Amniotic epithelial cell (primary cell): ENCODE measurements at places on chromosomes 3 and 15.

DNA sequence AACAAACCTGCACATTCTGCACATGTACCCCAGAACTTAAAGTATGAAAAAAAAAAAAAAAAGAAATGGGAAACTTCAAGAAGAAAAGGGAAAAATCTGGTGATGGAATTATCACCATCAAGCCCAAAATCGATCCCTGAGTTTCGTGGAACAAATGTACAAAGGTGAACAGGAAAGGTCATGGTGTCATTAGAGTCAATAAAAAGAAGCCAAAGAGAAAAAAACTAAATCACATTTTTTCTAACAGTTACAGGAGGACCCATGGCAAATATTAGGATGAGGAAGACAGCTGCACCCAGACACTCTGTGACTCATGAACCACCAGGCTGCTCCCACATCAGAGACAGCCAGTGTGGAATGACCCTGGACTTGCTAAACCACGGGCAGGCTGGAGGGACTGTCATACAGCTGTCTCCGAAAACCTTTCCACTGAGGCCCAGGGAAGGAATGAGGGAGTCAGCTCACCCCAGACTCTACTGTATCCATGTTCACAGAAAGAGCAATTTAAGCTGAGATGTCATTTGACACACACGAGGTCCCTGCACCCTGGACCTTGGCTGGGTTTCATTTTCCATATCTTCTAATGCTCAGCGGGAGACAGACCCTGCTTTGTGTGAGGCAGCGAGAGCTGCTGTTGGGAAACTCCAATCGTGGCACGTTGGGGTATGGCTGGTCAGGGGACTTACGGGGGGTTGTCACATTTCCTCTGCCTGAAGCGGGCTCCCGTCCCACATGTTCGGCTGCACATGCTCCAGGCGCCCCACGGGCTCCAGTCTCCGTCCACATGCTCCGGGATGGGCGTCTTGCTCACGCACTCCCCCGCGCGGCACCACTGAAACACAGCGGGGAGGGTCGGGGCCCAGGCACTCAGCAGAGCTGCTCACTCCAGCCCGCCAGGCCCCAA, 210.2 kb downstream of the ADAMTS17 start:
- DNase-seq = peak; percentile 34

GRCh38 chr15:67048281-67049279, 16.8 kb upstream of the SMAD3 start:
- DNase-seq = peak; percentile 99

DNA sequence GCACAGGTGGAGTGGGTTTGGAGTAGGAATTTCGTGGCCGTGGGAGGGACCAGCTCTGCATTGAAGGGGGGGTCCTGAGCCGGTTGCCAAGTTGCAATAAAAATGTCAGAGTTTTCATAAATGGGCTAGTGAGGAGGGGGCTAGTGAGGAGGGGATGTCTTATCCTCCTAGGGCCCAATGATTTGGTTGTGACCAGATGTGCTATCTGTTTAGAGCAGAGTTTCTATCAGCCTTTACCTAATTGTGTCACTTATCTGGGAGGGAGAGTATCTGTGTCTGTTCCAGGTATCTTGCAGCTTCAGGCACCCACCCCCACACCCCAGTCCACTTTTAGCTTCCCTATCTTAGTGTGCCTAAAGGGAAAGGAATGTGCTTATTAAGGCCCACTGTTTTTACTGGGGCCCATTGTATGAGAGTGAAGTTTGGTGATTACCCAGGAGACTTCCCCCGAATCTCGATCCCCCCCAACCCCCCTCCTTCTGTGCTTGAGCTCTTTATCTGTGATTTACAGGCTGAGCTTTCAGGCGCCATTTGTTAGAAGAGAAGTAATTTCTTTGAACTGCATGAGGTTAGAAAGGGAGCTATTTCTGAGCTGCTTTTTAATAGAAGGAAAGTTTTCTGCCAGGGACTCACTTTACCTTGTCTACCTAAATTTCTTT, 42.6 kb downstream of the PPCDC start:
- DNase-seq = peak; percentile 76

DNA sequence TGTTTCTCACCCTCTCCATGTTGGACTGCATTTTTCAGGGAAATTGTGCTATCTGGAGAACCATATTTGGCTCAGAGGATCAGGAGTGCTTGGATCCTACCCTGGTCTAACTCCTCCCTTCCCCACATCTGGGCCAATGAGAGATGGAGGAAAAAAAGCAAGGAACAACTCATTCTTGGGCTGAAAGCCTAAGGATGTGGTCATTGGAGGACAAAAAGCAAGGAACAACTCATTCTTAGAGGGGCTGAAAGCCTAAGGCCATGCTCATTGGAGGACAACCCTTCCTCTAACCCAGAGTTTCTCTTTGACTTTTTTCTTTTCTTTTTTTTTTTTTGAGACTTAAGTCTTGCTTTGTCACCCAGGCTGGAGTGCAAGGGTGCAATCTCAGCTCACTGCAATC, 48.6 kb upstream of the CHRNB4 start:
- no peak for DNase-seq

DNA sequence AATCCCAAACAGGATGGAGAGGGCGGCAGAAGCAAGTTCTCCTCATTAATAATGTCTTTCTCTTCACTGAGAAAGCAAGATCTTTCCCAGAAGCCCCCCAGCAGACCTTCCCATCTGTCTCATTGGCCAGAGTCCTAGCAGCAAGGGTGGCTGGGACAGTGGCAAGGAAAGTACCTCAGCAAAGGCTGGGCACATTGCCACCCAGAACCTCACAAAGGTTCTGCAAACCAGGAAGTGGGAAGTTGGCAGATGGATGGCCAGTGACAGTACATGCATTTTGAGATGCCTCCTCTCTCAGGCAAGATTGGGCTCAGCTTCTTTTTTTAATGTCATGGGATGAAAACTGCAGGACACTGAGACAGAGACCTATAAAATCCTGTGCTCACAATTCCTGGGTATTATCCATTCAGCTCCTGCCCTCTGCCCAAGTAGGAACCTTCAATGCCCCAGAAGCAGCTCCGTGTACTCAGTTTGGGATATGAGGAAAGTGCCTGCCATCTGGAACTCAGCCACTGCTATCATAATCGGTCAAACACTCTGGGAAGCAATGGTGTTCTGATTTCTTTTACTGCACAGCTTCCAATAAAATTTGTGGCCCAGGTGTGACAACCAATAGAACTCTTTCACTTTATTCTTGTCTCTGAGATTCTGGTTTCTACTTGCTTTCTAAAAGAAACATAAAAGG, 25.5 kb downstream of the DPH3 start:
- DNase-seq = no peak

DNA sequence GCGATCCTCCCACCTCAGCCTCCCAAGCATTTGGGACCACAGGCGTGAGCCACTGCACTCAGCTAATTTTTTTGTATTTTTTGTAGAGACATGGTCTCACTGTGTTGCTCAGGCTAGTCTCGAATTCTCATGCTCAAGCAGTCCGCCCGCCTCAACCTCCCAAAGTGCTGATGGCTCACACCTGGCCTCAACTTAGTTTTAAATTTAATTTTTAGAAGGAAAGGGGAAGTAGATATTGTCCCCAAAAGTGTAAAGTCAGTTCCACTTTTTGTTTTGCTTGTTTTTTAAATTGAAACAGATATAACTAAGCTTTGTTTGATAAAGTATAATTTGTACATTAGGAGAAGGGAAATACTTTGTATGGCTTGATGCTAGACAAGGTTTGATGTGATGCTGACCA, 31.3 kb upstream of the NFKBIZ start:
- no peak for DNase-seq

GRCh38 chr3:51710631-51711351, 3.9 kb downstream of the GRM2 start:
- no peak for DNase-seq

DNA sequence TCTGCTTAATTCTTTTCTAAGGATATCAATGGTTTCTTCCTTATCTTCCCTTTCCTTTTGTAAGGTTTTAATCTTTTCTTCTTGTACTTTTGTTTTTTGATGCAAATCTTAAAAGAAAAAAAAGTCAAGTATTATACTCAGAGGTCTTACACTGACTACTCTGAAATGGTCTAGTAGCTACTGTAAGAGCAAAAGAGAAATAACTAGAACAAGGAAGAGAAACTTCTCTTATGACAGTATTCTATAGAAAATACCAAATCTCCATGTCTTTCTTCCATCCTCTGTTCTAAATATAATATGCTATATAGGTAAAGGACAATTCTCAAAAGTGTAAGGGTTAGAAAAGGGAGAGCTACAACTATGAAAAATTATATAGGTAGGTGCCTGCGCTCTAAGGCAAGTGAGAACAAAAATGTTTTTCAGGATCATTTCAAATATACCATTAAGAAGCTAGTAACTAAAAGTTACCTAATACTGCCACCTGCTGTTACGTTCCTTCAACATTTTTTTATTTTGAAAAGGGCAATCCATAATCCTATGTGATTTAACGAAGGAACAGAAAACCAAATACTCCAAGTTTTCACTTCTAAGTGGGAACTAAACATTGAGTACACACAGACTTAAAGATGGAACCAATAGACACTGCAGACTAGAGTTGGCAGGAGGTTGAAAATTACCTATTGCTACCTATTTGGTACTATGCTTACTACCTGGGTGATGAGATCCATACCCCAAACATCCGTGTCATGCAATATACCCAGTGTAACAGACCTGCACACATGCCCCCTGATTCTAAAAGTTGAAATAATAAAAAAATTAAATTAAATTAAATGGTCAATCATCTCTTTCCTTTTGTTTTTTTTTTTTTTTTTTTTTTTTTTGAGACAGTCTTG, 36.7 kb downstream of the CIP2A start:
- DNase-seq = peak; percentile 50

GRCh38 chr3:72247645-72248388, 462.9 kb upstream of the PROK2 start:
- DNase-seq = no peak

DNA sequence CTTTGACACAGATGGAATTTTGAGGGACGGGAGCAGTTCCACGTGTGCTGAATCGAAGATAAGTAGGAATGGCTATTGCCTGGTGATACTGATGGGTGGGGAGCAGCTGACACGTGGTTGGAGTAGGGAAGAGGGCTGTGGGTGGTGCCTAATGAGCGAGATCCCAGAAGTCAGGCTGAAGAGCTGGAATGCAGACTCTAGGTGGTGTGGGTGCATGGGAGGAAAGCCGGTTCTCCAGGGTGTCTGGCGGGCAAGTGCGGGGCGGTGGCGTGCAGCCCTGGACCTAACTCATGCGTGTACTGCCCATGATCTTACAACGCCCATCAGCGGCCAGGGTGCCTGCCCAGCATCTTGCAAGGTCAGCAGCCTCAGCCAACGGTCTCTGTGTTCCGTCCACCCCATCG, 63.1 kb downstream of the ARNT2 start:
- no peak for DNase-seq

DNA sequence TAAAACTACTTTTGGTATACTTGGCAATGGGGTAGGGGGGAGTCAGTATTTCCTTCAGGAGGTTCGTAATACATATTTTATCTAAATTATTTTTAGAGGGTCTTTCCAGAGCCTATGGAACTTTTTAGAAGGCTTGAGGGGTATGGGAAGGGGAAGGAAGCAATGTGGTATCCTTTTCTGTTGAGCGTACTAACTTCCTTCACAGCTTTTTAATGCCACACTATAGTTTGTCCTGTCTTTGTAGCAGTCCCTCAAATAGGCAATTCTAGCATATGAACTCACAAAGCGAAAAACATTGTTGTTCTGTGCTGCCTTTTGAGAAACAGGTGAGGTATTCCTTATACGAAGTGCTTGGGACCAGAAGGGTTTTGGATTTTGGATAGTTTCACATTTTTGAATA, 22.3 kb upstream of the P2RY13 start:
- no peak for DNase-seq

DNA sequence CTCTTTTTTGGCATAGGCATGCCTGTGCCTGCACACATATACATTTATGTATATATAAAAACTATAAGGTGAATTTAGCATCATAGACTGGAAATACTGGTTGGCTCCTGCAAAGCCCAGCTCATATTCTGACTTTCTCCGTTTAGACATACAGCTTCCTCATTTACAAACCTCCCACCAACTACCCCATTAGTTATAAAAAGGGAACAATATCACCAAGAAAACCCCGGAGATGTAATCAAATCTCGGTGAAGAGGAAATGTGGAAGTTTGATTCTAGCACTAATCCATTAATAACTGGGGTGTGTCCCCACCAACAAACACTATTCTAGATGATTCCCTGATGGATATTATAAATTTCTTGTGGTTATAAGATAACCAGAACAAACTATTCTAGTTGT, 517.7 kb upstream of the TBL1XR1 start:
- DNase-seq = no peak

DNA sequence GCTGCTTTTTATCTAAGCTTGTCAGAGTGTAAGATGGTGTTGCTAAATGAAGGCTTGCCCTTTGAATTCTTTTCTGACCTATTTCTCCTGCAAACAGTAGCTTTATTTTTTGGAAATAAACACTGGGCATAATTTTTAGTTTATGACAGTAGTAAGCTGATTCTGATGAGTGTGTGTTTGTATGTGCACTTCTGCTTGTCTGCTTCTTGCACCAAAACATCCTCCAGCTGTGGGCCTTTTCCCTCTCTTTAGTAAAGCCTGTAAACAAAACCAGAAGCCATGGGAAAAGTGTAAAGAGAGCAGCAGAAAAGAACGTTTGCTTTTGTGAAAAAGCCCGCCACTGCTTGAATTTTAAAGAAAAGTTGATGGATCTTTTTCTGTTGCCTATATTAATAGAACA, 136.4 kb upstream of the IL12A start:
- DNase-seq = no peak

DNA sequence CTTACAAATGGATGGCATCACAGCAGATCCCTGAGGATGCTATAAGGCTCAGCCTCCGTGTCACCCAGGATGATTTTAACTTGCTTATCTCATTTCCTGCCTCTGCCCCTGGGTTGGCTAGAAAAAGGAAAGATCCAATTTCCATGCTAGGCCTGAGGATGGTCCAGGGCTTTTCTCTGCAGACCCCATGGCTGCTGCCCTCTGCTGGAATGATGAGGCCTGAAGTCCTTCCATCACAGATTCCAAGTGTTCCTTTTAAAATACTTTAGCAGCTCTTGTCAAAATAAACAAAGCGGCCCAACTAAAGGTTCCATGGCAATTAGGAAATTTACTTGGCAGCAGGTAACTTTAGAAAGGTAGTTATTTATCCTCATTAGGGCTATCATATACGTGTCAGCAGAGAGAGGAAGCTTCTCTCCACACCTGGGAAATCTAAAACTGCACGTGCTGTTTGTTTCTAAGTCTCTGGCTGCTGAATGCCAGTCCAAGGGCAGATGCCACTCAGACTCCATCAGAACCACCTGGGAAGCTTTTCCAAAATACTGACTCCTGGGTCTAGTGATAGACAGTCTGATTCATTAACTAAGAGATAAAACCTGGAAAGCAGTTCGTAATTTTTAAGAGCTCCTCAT, 401.9 kb upstream of the IL12A start:
- peak; percentile 48 for DNase-seq

DNA sequence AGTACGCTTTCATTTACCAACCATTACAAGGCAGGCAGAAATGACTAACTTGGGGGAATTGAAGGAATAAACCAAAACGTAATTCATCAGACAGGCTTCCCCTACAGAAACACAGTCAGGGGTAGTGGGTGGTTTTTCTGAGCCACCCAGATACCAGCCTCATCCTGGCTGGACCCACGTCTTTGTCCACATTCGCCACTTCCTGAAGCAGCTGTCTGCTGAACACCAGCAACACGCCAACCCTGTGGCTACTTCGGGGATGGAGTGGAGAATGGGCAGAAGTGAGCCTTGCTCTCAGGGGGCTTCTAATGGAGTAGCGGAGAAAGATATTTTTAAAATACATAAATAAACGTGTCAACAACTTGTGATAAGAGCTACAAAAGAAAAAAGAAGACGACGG, 40.1 kb downstream of the SYNM start:
- no peak for DNase-seq

GRCh38 chr3:56196700-56197099, 271.6 kb downstream of the ERC2 start:
- no peak for DNase-seq
